ENCODE measurements at places on chromosomes 5 and 9. TPM values are rescaled to one million over a fixed set of nuclear protein-coding genes. Genes with fewer than 3 reads are reported as not detected.
A peak's percentile ranks its signal among the peaks of the same experiment; 100 is the strongest.

GRCh38 chr5:103262422-103262871 is 3.9 kb downstream of the MACIR start:
- DNase-seq = no peak

- DNase-seq = peak; percentile 67
These were observed 297.9 kb upstream of the PTGER4 start for GRCh38 chr5:40381676-40382363.

GRCh38 chr5:177462021-177462670 is 11.3 kb downstream of the DBN1 start:
- no peak for DNase-seq

GRCh38 chr5:17269201-17269600 is 51.8 kb downstream of the BASP1 start:
- DNase-seq = no peak

- peak; percentile 88 for DNase-seq
These were observed 21.0 kb upstream of the RHOBTB3 start for GRCh38 chr5:95709967-95710650.

- DNase-seq = no peak
These were observed 116.7 kb upstream of the RGMB start for GRCh38 chr5:98656796-98657195.

DNA sequence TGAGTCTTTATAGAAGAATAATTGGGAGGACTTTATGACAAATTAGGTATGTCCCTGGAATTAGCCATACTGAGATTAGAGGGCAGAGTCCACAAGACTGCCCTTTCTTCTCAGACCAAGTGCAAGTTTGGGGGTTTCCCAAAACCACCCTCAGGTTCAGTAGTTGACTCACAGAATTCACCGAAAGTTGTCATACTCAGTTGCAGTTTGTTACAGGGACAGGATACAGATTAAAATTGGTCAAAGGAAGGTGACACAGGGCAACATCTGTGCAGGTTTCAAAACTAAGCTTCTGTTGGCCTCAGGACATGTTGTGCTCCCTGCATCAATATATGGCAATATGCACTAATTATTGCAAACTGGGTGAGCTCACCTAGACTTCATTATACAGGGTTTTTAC is 3.8 kb downstream of the RANBP17 start:
- no peak for DNase-seq

Gene HSPB3
- total RNA-seq = 2.4 TPM

Gene TRIM36
- total RNA-seq = 18.9 TPM

Gene JAKMIP2
- 15.6 TPM for total RNA-seq

Gene NOP16
- total RNA-seq = 37.9 TPM
